Fibroblast of the aortic adventitia (primary cell): ENCODE measurements at places on chromosomes 3 and 15. TPM values are rescaled to one million over a fixed set of nuclear protein-coding genes. Genes with fewer than 3 reads are reported as not detected.

- no peak for DNase-seq
Observed at GRCh38 chr3:196049653-196050052, 32.2 kb downstream of the TFRC start.

DNA sequence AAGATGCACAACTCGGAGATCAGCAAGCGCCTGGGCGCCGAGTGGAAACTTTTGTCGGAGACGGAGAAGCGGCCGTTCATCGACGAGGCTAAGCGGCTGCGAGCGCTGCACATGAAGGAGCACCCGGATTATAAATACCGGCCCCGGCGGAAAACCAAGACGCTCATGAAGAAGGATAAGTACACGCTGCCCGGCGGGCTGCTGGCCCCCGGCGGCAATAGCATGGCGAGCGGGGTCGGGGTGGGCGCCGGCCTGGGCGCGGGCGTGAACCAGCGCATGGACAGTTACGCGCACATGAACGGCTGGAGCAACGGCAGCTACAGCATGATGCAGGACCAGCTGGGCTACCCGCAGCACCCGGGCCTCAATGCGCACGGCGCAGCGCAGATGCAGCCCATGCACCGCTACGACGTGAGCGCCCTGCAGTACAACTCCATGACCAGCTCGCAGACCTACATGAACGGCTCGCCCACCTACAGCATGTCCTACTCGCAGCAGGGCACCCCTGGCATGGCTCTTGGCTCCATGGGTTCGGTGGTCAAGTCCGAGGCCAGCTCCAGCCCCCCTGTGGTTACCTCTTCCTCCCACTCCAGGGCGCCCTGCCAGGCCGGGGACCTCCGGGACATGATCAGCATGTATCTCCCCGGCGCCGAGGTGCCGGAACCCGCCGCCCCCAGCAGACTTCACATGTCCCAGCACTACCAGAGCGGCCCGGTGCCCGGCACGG, 991 bp downstream of the SOX2 start:
- no peak for DNase-seq

GRCh38 chr15:89374086-89374981, 39.7 kb upstream of the POLG start:
- DNase-seq: no peak

GRCh38 chr3:156729460-156730179, 55.2 kb downstream of the TIPARP start:
- no peak for DNase-seq

DNA sequence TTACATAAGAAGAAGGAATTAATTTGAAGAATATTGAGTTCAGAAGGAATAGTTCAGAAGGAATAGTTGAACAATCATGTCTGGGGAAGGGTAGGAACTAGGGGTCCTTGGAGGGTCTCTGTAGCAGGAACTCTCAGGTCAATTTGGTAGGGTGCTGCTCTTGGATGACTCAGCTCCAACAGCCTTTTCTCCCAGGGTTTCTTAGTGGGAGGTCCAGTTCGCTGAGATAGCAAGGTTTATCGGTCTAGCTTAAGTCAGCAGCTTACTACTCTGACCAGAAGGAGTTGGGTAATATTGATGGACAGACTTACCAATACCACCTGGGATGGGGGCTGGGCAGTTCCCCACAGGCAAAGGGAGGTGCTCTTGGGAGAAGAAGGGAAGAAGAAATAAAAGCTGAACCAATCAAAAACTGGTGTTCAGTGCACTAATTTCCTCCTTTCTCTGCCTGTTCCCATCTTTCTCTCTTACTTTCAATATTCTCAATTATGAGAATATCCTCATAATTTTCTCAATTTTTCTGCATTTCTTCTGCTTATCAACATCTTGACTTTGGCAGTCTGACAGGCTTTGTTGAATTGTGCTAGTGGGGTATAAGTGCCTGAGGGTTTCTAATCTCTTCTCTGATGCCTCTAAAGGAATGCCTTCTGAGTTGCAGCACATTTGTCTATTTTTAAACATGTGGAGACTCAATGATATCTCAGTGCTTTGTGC, 14.4 kb upstream of the MITF start:
- peak; percentile 43 for DNase-seq

GRCh38 chr3:38577371-38578080, 72.0 kb downstream of the SCN5A start:
- no peak for DNase-seq

DNA sequence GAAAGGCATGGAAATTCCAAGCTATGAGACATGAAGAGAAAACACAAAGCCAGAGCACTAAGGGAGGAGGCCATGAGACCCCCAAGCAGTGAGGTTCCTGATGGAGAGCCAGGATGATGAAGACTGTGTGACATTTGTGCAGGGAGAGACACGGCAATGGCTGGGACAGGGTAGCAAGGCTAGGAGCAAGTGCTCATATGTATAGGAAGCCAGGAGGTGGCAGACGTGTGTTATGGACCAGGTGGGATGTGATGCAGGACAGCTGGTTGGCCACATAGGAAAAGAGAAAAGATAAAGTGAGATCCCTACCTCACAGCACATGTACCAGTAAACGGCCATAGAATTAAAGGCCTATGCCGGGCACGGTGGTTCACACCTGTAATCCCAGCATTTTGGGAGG, 112.7 kb downstream of the APBA2 start:
- no peak for DNase-seq

- DNase-seq: no peak
Observed at GRCh38 chr3:24591191-24591590, 96.5 kb upstream of the THRB start.

- no peak for DNase-seq
Observed at GRCh38 chr15:78878356-78878755, 5.7 kb downstream of the MORF4L1 start.

- peak; percentile 50 for DNase-seq
Observed at GRCh38 chr15:42084465-42085235, 9.7 kb downstream of the PLA2G4D start.

GRCh38 chr3:194575484-194576210, 57.6 kb downstream of the TMEM44 start:
- peak; percentile 99 for DNase-seq

GRCh38 chr15:97961067-97961954, 808 bp downstream of the ARRDC4 start:
- peak; percentile 31 for DNase-seq

DNA sequence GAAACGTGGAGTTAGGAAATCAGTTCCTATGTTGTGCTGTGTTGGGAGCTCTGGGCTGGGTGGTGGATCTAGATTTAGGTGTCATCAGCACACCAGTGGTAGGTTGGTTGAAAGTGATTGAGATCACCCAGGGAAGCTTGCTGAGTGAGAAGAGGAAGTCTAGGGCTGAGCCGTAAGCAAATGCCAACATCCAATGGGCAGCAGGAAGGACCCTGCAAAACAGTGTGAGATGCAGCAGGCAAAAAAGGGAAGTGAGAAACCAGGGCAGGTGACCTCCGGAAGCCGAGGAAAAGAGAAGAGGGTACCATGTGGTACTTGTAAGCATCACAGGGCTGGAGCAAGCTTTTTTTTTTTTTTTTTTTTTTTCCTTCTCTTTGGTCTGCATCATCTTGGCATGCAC, 15.9 kb upstream of the COPG1 start:
- no peak for DNase-seq

- DNase-seq: no peak
Observed at GRCh38 chr15:47184908-47185801, 532.1 kb upstream of the SEMA6D start.

DNA sequence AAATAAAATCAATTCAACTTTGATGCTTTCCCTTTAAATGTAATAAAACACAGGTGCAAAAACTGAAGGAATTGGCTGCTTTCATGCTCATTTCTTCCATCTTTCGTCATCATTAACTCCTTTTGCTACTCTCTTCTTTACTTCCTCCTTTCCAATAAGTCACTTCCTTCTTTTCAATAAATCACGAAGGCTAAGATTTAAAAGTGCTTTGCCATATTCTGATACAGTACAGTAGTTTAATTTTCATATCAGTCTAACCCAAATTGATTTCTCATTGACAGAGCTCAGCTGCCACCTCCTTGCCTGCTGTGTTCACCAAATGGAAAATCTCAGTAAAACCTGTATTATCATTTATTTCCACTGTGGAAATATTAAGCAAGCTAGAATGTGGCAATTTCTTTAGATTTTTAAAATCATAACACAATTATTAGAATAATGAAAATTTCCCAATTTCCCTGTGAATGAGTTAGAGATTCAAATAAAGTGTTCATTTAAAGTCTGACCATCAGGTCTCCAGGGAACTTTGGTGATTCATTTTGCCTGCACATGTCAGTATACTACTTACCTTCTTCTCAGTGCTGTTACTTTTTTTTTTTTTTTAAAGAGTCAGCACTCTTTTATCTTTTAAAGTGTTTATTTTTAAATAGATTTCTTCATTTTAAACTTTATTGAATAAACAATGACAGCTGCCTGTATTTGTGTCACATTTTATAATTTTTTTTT, 41.6 kb downstream of the NANOGP8 start:
- peak; percentile 13 for DNase-seq

DNA sequence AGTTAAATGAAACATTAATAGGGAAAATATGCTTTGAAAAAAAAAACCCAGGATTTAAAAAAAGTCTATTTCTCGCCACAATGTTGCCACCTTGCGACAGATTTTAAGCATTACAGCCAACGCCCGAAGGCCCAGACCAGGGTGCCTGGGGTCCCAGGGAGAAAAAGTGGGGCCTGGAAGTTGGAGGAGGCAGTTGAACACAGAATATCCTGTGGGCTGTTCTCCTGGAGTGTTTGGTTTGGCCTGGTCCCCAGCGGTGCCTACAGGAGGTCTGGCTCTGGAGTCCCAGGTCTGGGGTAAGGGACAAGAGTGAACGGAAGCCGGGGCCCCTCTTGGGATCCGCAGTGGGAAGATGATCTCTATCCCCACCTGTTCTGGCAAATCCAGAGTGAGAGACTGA, 3.4 kb downstream of the RNU6-1 start:
- peak; percentile 63 for DNase-seq

The TRIP4 gene
- 11.8 and 25.8 TPM in 2 replicates for total RNA-seq

The FRMD5 gene
- total RNA-seq: 9.9 and 16.3 TPM in 2 replicates

The PLSCR5 gene
- total RNA-seq: not detected in 2 replicates

The TMEM207 gene
- total RNA-seq: not detected in 2 replicates

The ZMYND10 gene
- 0.81 and 0.82 TPM in 2 replicates for total RNA-seq

The CD80 gene
- not detected in 2 replicates for total RNA-seq

The CPEB1 gene
- total RNA-seq: 25.5 and 40.9 TPM in 2 replicates

The CCDC12 gene
- 21.6 and 29.4 TPM in 2 replicates for total RNA-seq

The PDZRN3 gene
- 40.5 and 76.8 TPM in 2 replicates for total RNA-seq

The GABPB1 gene
- total RNA-seq: 13.7 and 31.9 TPM in 2 replicates

The ZBTB47 gene
- total RNA-seq: 22.3 and 41.8 TPM in 2 replicates
